Activated CD8-positive, alpha-beta T cell treated with anti-CD3 and anti-CD28 coated beads for 36 hours (primary cell): ENCODE measurements at places on chromosomes 6 and 20. TPM values are rescaled to one million over a fixed set of nuclear protein-coding genes. Genes with fewer than 3 reads are reported as not detected.

GRCh38 chr6:104789770-104790190, 69.9 kb downstream of the HACE1 start:
- peak; percentile 31 for DNase-seq
- H3K27me3 ChIP-seq = no peaks in the 10 kb centered on the region
- H3K36me3 ChIP-seq = peaks cover 18% of the 10 kb centered on the region
- peak overlapping the region; percentile 57 for H3K4me3 ChIP-seq

DNA sequence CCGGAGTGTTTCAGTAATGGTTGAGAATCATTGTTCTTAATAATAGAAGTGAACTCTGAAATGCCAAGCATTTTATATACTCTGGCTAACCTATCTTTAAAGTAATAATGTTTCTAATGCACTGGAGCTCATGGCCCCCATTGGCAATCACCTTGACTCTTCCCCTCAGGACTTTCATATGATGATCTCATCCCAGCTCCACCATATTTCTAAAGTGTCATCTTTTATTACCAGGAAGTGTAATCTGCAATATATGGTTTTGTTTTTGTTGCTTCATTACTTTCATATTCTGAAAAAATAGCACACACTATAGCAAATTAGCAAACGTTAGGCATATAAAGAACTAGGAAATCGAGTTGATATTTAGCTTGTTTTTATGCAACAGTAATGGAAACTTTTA, 60.3 kb downstream of the TULP4 start:
- no peak for DNase-seq
- H3K36me3 ChIP-seq = no peaks in the 10 kb centered on the region
- peaks cover 3% of the 10 kb centered on the region for H3K4me1 ChIP-seq
- H3K4me3 ChIP-seq = no peak overlapping the region
- no peaks in the 10 kb centered on the region for H3K27me3 ChIP-seq

- no peaks in the 10 kb centered on the region for H3K4me1 ChIP-seq
- H3K36me3 ChIP-seq = no peaks in the 10 kb centered on the region
- H3K27me3 ChIP-seq = peaks cover 8% of the 10 kb centered on the region
- no peak overlapping the region for H3K4me3 ChIP-seq
Measured at GRCh38 chr6:105952772-105953690, 133.1 kb upstream of the PRDM1 start.

DNA sequence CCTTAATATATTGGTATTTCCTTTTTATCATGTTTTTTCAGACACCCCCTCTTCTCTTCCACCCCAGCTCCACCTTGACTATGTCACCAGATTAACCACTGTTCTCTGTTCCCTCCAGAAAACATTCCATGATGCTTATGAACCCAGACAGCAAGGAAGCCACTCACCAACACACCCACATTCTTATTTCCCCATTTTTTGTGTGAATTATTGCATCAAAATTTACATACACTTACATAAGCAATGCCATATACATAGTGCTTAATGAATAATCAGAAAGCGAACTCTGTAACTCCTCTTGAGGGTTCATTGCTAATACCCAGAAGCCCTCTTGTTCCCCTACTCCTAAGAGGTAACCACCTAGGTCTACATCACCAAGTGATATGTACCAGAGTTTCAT, 182.3 kb upstream of the CDYL start:
- H3K4me3 ChIP-seq = no peak overlapping the region
- DNase-seq = no peak
- H3K27me3 ChIP-seq = peaks cover 7% of the 10 kb centered on the region
- peaks cover 6% of the 10 kb centered on the region for H3K4me1 ChIP-seq
- no peaks in the 10 kb centered on the region for H3K36me3 ChIP-seq

DNA sequence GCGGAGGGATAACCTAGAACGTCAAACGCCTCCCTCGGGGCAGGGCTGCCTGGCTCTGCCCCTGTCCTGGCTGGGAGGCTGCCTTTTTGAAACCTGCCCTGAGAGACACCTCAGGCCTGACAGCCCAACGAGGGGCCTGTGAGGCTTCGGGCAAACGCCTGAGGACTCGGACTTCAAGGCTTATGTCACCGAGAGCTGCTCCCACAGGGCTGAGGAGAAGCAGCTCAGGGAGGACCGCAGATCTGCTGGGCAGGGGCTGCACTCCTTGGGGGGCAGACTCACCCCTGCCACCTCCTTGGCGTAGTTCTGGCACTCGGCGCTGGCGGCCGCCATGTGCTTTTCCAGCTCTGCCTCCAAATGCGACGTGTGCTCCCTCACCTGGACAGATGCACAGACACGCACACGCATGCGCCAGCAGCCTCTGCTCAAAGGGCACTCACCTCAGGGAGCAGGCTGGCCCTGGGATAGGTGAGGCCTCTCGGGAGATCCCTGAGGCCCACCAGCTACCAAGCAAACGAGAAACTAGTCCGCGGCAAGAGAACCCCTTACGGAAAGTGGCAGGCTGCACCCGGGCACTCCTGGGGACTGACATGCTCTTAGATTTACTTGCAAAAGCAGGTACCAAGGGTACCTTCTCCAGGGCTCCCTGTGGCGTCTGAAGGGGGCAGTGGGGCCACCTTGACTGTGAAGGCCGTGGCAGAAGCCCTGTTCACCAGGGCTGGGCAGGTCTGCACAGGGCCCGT, 49.6 kb downstream of the DSTN start:
- no peak overlapping the region for H3K4me3 ChIP-seq
- H3K4me1 ChIP-seq = no peaks in the 10 kb centered on the region
- H3K36me3 ChIP-seq = peaks cover 3% of the 10 kb centered on the region
- DNase-seq = no peak
- no peak overlapping the region for H3K27ac ChIP-seq

Gene BPIFB1
- not detected for total RNA-seq

Gene OR12D3
- total RNA-seq = not detected

- no peak overlapping the region for H3K27ac ChIP-seq
- H3K4me3 ChIP-seq = no peak overlapping the region
- DNase-seq = no peak
- H3K4me1 ChIP-seq = no peaks in the 10 kb centered on the region
Measured at GRCh38 chr20:17725094-17725835, 25.5 kb downstream of the BANF2 start.

DNA sequence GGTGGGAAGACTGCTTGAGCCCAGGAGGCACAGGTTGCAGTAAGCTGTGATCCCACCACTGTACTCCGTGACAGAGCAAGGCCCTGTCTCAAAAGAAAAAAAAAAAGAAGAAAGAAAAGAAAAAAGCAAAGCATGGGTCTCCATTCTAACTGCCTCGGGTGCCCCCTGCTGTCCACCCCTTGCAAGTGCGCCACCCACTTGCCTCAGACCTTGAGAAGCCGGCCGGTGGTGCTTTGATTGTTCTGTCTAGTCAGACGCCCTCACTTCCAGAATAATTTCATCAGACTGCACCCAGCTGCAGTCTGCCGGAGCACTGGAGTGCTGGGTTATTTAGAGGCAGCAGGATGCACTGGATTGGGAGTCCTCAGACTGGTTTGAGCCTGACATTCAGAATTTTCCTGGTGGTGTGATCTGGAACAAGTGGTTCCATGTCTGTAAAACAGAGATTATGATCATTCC, 17.6 kb upstream of the TM9SF4 start:
- no peaks in the 10 kb centered on the region for H3K36me3 ChIP-seq
- H3K27ac ChIP-seq = no peak overlapping the region
- peaks cover 4% of the 10 kb centered on the region for H3K27me3 ChIP-seq
- no peak overlapping the region for H3K4me3 ChIP-seq
- peak; percentile 93 for DNase-seq

GRCh38 chr6:158923805-158924498, 76.0 kb downstream of the RSPH3 start:
- H3K4me1 ChIP-seq = peaks cover 2% of the 10 kb centered on the region
- DNase-seq = no peak
- H3K4me3 ChIP-seq = no peak overlapping the region
- no peak overlapping the region for H3K27ac ChIP-seq

DNA sequence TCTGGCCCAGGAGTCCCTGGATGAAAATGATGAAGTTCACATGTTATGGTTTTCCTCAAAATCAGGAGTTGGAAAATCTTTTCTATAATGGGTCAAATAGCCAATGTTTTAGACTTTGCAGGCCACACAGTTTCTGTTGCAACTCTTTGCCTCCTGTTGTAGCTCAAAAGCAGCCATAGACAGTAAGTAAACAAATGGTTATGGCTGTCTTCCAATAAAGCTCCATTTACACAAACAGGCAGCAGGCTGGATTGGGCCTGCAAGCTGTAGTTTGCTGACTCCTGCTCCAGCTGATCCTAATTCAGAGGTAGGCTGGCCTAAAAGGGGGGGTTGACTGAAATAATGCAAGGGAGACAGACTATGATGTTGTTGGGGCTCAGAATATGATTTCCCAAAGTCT, 33.0 kb downstream of the METTL24 start:
- H3K36me3 ChIP-seq = no peaks in the 10 kb centered on the region
- H3K4me1 ChIP-seq = peaks cover 6% of the 10 kb centered on the region
- H3K27ac ChIP-seq = no peak overlapping the region
- no peaks in the 10 kb centered on the region for H3K27me3 ChIP-seq
- DNase-seq = no peak

- H3K4me1 ChIP-seq = no peaks in the 10 kb centered on the region
- H3K36me3 ChIP-seq = no peaks in the 10 kb centered on the region
- DNase-seq = no peak
- no peak overlapping the region for H3K27ac ChIP-seq
- H3K27me3 ChIP-seq = no peaks in the 10 kb centered on the region
Measured at GRCh38 chr6:139868576-139868975, 494.1 kb upstream of the CITED2 start.

- no peak overlapping the region for H3K27ac ChIP-seq
- H3K4me1 ChIP-seq = no peaks in the 10 kb centered on the region
- no peaks in the 10 kb centered on the region for H3K36me3 ChIP-seq
Measured at GRCh38 chr20:61766921-61767610, 298.6 kb downstream of the TAF4 start.

DNA sequence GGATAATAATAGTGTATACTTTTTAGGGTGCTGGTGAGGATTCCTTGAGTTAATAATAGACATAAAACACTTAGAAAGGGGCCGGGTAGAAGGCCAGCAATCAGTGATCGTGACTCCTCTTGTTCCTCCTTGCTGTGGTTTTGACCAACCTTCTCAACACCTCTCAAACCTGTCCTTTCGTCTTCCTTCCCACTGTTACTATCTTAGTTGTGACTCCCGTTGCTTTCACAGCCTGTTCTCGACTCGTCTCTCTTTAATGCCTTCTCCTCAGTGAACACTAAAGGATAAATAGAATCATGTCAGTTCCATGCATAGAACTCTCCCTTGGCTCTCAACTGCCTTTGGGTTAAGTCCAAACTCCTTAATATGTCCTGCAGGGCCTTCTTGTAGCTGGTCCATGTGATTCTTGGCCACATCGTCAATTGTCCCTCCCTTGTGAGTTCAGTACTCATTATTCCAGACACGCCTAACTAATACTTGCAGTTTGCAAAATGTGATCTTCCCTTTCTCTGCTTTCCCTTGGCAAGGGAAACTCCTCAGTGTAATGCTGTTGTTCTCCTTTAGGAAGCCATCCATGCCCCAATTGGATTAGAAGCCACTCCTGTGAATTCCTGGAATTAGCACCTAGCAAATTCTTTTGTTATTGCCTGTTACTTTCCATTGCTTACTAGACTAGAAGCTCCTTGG, 164.9 kb downstream of the UTRN start:
- H3K27ac ChIP-seq = peak overlapping the region; percentile 2
- H3K36me3 ChIP-seq = peaks cover 35% of the 10 kb centered on the region
- H3K27me3 ChIP-seq = no peaks in the 10 kb centered on the region
- DNase-seq = no peak
- H3K4me3 ChIP-seq = no peak overlapping the region

DNA sequence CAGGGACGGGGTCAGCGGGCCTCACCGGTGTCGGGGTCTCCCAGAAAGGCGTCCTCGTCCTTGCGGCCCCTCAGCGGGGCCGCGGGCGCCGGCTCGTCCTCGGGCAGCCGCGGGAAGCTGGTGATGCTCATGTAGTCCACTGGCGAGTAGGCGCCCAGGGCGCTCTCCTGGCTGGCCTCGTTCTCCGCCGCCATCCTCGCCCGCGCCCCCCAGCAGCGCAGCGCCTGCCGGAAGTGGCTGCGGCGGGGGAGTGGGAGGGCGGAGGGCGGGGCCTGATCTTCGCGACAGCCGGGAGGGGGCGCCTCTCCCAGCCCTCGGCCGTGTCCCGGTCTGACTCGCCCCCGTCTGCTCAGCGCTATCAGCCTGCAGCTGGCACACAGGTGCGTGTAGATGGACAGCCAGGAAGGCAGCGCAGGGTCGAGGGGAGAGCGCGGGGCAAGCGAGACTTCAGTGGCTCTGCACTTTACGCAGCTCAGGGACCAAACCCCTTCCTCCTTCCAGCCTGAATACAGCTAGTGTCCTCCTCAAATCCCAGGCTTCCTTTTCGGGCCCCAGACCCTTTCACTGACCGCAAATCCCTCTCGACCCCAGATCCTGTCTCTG, at the start of gene GGT7:
GGT7 (minus strand) TSS at position 235 of the 603 bp plus-strand sequence; CDS start at position 194, 41 bp downstream.
- H3K27me3 ChIP-seq = no peaks in the 10 kb centered on the region
- peaks cover 53% of the 10 kb centered on the region for H3K4me1 ChIP-seq
- H3K27ac ChIP-seq = peak within 1 kb of the TSS; percentile 66
- peak; percentile 90 for DNase-seq

DNA sequence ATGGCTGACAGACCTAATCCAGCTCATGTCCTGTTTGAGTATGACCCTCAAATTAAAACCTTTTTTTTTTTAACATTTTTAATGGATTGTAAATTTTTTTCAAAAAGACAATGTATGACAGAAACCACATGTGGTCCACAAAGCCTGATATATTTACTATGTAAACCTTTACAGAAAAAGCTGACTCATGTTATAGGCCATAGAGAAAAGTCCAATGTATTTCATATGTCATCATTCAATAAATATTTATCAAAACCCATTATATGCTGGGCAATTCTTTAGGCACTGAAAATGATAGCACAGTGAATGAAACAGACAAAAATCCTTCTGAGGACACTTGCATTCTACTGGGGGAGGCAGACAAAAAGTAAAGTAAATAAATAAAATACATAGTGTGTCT, 826.2 kb upstream of the FLRT3 start:
- peaks cover 9% of the 10 kb centered on the region for H3K4me1 ChIP-seq
- no peak overlapping the region for H3K4me3 ChIP-seq
- no peak for DNase-seq
- no peak overlapping the region for H3K27ac ChIP-seq
- H3K27me3 ChIP-seq = no peaks in the 10 kb centered on the region

DNA sequence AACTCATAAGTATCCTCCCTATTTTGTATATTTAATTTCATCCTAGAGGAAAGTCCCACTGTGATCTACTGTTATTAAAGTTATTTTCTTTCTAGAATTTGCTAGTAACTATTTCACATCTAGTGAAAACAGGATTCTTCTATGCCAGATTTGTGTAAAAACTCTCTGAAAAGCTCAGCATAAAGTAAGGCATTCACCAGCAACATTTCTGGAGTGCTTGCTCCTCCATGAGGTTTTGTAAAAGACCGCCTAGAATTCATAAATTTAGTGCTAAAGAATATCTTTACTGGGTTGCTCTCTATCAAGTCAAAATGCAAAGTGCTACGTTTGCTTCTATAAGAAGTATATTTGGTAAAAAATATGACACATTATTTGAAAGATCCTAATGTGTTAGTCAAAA, 173.5 kb upstream of the IRAK1BP1 start:
- H3K4me3 ChIP-seq = no peak overlapping the region
- DNase-seq = no peak

- H3K27ac ChIP-seq = no peak overlapping the region
- no peaks in the 10 kb centered on the region for H3K36me3 ChIP-seq
- no peak for DNase-seq
- peaks cover 14% of the 10 kb centered on the region for H3K4me1 ChIP-seq
- H3K27me3 ChIP-seq = no peaks in the 10 kb centered on the region
- no peak overlapping the region for H3K4me3 ChIP-seq
Measured at GRCh38 chr6:3341467-3341866, 82.7 kb downstream of the PSMG4 start.

Gene KCNQ5
- total RNA-seq = 14.9 TPM
